ENCODE measurements at places on chromosomes 13 and 19. TPM values are rescaled to one million over a fixed set of nuclear protein-coding genes. Genes with fewer than 3 reads are reported as not detected.

Gene LRRC63
- total RNA-seq = not detected

Gene IFI30
- 43.2 TPM for total RNA-seq

Gene KIR2DL3
- total RNA-seq = not detected

Gene PSG6
- total RNA-seq = not detected

Gene SIGLEC8
- 0.26 TPM for total RNA-seq

Gene KIR2DL4
- not detected for total RNA-seq

Gene EIF3K
- total RNA-seq = 786 TPM

- peak; percentile 42 for DNase-seq
These were observed 66.0 kb downstream of the LATS2 start for GRCh38 chr13:20995245-20995838.

DNA sequence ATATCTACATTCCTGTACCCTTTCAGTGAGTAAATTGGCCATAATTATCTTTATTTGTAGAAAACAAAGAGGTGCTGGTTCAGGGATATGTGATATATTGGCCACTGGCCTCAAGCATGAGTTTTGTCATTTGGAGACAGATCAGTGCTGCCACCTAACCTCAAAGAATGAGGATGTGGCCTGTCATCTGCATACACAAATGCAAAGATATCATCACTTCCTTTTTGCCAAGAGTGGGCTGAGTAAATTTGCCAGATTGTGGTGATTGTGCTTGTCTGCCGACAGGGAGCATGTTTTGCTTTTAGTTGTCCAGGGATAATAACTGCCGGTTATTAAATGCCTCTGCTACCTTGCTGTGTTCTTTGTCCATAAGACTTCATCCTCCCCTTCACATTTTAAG, 44.2 kb downstream of the WASF3 start:
- DNase-seq = no peak

GRCh38 chr19:37946132-37946531, 39.1 kb downstream of the SIPA1L3 start:
- DNase-seq = no peak

GRCh38 chr19:7504684-7505083, 11.2 kb upstream of the ZNF358 start:
- no peak for DNase-seq

DNA sequence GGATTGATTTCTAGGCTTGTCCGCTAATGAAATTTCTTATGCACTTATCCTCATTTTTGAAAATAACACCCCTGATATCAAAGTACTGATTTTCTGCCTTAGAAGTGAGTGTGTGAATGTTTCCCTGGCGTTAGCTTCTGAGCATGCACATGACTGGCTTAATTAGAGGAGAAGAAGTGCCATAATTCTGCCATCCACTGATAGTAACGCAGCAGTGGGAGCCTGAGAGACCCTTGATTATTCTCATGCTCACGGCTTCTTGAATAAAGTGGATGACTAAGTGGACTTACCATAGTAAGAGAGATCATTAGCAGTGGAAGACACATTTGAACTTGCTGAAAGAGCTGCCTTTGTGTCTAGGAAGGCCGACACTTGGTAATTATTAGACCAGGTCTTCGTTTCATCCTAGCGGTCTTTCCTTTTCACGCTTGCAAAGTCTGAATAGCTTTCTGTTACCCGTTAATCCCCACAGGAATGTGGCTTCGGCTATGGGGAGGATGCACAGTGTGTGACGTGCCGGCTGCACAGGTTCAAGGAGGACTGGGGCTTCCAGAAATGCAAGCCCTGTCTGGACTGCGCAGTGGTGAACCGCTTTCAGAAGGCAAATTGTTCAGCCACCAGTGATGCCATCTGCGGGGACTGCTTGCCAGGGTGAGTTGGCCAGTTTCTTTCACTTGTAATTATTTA, 45.3 kb downstream of the TNFRSF19 start:
- DNase-seq = no peak

DNA sequence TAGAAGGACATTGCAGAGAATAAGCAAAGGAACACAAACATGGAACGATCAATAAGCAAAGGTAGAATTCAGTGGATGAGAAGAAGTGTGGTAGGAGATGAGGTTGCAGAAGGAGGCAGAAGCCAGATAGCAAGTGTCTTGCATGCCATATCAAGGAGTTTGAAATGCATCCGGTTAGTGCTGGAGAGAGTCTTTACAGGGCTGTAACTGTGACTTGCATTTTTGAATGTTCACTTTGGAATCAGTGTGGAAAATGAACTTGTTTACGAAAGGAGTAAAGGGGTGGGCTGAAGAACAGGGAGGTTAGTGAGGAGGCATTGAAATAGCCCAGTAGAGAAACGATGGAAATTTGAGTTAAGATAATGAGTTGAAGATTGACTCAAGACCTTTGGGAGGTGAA, 90.7 kb upstream of the MBNL2 start:
- DNase-seq = no peak

DNA sequence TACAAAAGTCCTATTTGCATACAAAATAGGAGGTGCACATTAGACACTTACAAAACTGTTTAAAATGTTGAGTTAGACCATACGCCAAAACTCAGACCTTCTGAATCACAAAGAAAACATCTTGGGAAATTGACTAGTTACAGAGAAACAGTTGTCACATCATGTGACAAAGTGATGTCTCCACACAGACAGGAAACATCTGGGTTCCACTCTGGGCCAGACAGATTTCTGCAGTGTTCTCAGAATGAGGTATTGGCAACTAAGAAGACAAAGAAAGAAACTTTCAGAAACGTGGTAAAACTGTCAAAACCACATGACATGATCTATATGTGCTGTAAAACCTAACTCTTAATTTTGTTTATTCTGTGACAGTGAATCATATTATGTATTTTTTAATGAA, 6.7 kb downstream of the ZNF793 start:
- no peak for DNase-seq

GRCh38 chr13:111602874-111603273, 282.4 kb downstream of the TEX29 start:
- no peak for DNase-seq

DNA sequence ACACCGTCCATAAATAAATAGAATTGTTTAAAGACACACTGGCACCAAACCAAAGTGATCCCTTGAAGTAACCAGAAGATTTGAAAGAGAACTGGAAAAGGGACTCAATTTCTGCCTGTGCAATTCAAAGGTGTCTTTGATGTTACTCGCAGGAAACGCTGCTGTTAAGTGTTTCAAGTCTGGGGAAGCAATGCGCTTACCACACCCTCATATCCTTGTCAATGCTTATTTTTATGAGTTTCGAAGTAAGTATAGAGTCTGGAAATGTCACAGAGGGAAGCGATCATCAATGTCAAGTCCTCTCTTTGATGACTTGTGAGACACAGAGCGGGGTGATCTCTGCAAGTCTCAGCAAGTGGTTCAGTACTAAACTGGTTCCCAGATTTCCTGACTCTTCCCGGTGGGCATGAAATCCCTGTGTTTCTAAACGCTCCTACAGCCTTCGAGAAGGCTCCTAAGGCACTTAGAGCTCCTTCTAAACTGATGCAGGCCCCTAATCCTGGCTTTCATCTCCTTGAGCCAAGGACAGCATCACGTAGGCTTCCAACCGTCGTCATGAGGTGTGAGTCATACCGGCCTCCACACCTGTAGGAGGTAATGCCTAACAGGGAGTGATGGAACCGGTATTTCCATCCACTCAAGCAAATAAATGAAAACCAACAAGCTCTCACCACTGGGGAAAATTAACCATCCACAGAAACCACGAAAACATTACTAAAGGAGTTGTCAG, 22.8 kb downstream of the SYDE1 start:
- no peak for DNase-seq

- peak; percentile 88 for DNase-seq
These were observed 109.5 kb upstream of the DOCK9 start for GRCh38 chr13:99087098-99087953.

DNA sequence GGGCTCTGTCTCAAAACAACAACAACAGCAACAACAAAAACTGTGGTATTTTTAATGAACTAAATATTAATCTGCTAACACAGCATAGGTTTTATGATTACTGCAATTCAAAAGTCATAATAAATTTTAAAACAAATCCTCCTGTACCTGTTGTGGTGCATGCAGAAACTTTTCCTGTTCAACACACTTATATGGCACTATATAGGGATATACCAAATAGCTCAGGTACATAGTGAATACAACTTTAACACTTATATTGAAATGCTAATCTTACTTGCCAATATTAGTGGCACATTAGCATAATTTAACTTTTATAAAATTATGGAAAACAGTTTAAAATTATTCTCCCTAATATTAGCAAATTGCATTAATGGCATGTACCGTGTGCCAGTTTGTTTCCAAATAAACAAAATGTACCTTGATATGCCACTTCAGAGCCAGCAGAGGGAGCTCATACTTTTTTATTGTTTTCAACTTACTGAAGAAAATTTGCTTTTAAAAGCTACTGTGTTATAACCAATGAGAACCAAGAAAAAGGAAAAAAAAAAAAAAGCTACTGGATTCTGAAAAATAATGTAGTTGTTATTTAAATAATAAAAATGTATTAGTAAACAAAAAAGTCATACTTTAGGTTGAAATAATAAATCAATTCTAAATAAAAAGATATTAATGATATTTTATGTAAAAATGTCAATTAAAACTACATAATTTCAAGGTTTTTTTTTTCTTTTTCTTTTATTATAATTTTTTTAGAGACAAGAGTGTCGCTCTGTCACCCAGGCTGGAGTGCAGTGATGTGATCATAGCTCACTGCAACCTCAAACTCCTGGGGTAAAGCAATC, 18.0 kb upstream of the RBM26 start:
- DNase-seq = no peak

- DNase-seq = no peak
These were observed 33.3 kb upstream of the MICU2 start for GRCh38 chr13:21637296-21637695.

DNA sequence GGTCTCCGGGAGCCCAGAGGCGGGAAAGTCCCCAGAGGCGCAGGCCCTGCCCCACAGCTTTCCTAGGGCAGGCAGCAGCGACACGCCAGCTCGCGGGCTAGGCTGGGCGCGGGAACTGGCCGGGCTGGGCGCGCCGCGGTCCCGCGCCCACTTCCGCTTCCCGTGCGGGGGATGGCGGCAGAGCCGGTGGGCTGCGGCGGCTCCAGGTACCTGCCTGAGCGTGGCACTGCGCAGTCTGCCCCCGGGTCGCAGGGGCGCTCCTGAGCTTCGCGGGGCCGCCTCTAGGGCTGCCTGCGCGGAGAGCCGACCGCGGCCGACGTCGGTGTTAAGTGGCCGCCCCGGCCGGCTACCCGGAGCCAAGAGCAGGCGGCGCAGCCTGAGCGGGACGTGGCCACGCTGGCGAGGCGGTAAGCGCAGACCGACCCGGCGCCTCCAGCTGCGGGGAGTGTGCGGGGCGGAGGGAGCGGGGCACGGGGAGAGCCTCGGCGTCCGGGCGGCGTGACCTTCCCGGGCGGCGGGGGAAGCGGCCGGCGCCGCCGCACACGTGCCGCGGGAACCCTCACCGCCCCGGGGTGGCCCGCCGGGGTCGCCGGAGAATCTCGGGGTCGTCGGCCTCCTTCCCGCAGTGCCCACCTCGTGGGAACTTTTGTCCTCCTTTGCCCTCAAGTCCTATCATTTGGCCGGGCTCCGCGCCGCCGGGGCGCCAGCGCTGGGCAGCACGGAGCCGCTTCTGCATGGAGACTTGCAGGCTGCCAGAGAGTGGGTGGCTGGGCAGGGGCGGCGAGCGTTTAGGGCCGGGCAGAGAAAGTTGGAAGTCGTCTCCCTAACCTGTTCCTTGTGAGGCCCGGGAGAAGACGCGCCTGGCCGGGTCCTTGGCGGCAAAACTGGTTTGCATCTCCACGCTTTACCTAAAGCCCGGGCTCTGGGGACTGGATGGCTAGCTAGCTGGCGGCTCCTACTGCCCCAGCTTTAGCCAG, 31.4 kb upstream of the MPHOSPH8 start:
- no peak for DNase-seq

DNA sequence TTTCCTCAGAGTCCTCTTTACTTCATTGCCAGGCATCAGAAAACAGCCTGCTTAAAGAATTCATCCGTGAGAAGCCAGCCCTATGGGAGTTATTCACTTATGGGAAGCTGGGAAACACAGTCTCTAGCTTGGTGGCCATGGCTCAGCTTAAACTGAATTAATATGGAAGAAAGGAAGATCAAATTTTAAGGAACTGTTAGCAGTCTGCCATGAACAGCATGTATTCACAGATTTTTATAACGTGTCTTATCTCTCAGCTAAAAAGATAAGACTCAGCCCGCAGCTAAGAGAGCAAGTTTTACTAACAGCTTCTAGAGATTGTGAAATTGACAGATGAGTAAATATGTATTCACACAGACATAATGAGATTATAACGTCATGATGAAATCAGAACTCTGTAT, 253.7 kb upstream of the RXFP2 start:
- DNase-seq = no peak

GRCh38 chr19:49832556-49832955, 14.5 kb downstream of the MED25 start:
- no peak for DNase-seq

DNA sequence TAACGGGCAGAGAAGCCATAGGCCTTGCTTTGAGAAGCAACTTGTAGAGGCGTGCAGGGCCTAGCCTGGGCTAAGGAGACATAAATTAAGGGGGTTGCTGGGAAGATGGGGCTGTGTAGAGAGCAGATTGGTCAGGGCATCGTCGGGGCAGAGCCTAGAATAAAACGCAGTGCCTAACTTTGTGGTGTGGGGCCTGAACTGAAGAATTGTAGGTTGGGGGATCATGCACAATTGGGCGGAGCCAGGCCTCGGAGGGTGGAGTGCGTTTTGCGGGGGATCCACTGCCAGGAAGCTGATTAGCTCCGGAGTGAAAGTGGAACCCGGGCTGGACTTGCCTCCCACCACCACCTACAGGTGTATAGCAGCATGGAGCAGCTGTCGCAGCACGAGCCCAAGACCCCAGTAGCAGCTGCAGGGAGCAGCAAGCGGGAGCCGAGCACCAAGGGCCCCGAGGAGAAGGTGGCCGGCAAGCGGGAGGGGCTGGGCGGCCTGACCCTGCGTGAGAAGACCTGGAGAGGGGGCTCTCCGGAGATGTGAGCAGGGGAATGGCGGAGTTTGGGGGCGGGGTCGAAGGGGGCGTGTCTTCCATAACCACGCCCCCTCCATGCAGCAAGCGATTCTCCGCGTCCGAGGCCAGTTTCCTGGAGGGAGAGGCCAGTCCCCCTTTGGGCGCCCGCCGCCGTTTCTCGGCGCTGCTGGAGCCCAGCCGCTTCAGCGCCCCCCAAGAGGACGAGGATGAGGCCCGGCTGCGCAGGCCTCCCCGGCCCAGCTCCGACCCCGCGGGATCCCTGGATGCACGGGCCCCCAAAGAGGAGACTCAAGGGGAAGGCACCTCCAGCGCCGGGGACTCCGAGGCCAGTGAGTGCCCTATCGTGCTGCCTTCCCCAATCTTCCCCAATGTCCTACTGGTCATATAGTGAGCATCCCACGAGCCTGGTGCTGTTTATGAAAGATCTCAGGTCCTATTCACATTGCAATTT, 13.8 kb downstream of the DNASE2 start:
- DNase-seq = no peak

DNA sequence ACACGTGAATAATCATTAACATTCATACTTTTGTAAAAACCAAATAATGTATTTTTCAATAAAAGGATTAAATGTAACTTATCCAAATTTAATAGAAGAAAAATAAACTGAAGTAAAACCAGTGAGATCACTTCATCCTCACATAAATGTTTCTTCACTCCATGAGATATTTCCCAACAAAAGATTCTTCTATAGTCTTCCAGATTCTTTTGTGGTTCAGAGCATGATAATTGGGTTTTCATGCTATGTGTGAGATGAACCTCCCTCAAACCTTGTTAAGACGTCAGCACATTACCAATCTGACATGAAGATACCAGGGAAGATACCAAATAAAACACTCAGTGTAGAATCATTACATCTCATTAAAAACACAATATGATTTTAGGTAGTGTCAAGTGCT, 62.9 kb upstream of the OXGR1 start:
- DNase-seq = no peak

Measured in right atrium auricular region (tissue), 2 donors.